ENCODE measurements at places on chromosomes 2 and 18. TPM values are rescaled to one million over a fixed set of nuclear protein-coding genes. Genes with fewer than 3 reads are reported as not detected.

GRCh38 chr2:98556344-98557033 is 51.8 kb downstream of the COA5 start:
- no peak for DNase-seq

- DNase-seq, result peak; percentile 39
These were observed 155.9 kb downstream of the LAMA3 start for GRCh38 chr18:23844991-23845680.

Gene CLIP4
- total RNA-seq, result 56.1 TPM

Gene OSR1
- 0.04 TPM for total RNA-seq
